Thyroid gland (tissue), 4 donors: ENCODE measurements at places on chromosomes 3 and 15.

- DNase-seq, result no peak
These were observed 79.4 kb upstream of the SETMAR start for GRCh38 chr3:4223777-4224176.

DNA sequence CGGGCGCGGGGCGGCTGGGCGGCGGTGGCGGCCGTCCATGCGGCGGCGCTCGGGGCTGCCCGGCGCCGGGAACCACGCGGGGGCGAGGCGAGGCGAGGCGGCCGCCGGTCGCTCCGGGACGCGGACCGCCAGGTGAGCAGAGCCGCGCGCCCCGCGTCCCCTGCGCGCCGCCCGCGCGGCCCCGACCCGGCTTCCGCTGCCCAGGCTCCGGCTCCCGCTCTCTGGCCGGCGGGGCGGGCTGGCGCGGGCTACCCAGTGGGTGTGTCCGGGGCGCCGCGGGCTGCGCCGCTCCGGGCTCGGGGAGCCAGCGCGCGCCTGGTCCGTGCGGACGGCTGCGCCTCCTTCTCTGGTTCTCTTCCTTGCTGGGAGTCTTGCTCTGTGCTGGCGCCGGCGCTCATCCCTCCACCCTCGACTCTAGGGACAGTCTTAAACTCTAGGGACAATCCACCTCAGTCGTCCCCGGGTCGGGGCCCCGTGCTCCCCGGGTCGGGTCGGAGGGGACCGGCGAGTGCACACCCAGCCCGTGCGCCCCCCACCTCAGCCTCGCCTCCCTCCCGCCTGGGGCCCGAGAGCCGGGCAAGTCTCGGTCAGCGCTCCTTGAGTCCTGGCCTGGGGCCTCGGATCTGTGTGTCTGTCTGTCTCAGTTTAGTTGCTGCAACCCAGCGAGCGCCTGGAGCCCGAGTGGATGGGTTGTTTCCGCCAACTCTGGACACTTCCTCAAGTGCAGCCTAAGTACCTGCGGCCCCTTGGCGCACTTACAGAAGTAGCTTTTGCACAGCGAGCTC is 488 bp downstream of the THSD4 start:
- peak; percentile 89 for DNase-seq

- no peak for DNase-seq
These were observed 3.9 kb upstream of the NR2E3 start for GRCh38 chr15:71806452-71806931.

- DNase-seq, result no peak
These were observed 92.1 kb upstream of the UBE2E1 start for GRCh38 chr3:23713641-23714040.
